ENCODE measurements at places on chromosomes 2 and 18.

DNA sequence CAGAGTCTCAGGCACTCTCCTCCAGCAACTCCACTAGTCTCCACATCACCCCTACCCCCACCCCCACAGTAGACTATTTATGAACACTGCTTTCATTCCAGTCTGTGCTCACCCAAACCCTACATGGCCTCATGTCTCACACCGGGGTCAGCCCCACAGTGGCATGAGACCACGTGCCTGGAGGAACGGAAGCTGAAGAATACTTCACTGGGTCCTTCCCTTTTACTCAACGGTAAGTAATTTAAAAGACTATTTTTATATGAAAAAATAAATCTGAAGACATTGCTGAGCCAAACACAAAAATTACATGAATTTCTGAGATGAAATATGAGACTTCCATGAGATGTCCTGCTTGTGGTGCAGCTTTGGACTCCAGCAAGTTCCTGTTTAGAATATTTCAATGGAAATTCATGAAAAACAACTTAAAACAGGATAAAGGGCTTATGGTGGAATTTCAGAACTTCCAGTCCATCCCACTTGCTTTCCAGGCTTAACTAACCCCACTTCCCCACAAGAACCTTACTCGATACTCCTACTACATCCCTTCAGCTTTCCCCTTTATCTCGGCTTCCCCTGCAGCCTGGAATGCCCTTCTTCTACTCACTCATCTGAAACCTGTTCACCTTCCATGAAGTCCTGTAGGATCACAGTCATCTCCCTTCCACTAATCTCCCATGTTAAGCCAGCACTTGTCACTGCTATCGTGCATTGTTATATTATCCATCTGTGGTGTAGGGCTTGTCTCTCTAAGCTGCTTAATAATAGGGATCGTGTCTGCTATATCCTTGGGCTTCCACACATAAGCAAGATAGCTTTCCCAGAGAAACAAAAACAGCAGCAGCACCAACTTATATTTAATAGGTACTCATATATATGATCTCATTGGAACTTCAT is 47.9 kb downstream of the SLC14A1 start:
- no peak for DNase-seq

GRCh38 chr2:10159086-10159485 is 36.5 kb downstream of the RRM2 start:
- DNase-seq, result no peak

GRCh38 chr2:50443868-50444630 is 587.9 kb downstream of the NRXN1 start:
- no peak for DNase-seq

DNA sequence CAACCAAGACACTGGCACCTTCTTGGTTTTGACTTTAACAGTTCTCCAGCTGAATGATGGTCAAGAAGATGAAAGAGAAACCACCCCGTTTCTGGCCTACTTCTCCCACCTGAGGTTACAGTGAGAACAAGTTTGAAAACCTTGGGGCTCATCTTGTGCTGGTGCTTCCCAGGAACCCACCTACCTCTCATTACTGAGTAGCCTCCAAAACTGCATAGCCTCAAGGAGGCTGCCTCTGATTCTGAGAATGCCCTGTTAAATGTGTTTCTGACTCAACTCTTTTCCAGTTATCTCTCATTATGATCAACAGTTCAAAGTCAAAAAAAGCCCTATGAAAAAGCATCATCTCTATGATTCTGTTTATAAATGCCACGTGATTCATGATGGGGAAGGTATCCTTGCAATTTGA is 121.9 kb downstream of the CACNB4 start:
- no peak for DNase-seq

DNA sequence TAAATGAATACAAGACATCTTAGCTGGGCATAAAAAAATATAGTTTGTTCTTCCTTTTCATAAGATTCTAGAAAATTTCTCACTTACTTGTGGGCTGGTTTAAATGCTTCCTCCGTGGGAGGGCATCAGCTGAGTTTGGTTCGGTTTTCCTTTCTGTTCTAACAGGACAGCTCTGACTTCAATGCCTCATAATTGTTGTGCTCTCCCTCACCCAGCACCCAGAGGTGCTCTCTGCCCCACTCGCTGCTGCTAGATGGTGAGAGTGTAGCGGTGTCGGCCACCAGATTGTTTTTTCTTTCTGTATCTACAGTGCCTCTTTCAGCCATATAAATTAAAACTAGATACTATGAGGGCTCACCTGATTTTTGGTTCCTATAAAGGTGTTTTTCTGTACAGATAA is 407.2 kb upstream of the CDH7 start:
- DNase-seq, result no peak

DNA sequence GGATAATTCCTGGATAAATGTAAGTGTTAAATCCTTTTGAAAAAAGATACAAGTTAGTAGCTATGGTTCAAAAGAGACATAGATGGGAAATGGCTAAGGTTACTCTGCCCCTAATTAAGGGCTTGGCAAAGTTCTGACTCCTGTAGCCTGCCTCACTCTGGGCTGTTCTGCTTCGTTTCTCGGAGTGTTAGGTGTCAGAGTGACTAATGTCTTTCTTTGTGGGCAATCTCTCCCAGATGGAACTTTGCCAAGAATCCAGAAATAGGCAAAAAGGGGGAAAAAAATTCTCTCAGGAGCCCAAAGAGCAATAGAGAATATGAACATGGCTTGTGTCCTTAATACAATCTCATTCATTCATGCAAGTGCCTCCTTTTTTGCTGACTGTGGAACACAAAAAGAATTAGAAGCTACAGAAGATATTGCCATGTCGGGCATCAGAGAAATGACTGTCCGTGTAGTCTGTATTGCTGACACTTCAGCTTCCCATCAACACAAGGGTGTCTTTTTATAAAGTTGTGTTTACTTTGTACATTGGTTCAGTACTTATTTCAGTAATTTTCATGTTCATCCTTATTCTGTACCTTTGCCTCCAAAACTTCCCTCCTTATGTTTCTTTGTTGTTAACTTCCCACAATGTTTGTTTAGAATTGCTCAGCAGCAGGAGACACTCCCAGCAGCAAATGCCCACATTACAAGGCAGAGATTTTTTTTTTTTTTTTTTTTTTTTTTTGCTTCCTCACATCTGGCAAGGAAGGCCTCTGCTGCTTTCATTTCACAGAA is 134.0 kb downstream of the FTCDNL1 start:
- peak; percentile 63 for DNase-seq

DNA sequence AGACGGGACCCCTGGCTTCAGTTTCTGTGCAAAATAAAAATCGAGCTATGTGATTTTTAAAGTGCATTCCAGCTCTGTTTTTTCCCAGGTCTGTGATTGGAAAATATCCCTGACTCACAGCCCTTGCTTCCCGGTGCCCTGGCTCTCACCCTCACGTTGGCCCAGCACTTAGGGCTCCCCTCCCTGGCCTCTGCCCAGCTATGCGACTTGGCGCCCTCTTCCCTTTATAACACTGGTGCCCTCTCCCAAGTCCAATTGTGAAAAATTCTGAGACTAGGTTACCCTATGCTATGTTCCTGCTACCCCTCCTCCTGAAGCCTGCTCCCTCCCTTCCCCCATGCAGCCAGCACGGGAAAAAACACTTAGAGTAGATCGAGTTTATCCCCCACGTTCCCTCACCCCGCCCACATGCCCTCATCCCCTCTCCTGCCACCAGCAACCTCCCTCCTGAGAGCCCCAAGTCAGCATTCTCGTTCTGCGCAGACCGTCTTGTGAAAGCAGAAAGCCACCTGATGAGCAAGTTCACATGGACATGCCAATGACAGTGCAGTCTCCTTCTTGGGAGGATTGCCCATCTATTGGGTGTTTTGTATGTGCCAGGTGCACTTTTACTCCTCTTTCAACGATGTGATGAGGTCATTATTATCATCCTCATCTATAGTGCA is 228.8 kb downstream of the VAPA start:
- no peak for DNase-seq

- DNase-seq, result no peak
Measured at GRCh38 chr2:1605102-1606045, 138.9 kb downstream of the PXDN start.

DNA sequence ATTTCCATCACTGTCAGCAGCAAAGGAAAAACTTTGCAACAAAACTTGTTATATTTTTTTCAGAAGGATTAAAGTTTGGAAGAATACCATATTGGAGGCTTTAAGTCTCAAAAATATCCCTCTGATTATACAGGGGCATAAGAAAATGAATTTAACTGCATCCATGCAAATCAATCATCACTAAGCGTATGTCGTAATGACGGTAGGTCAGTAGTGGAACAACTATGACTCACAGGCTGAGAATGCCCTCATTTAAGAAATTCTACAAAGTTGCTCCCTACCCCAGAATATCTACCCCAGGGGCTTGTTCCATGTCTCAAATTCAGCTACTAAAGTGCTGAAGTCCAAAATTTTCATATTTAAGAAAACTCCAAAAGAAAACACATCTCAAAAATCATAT is 12.5 kb upstream of the NAB1 start:
- DNase-seq, result no peak

DNA sequence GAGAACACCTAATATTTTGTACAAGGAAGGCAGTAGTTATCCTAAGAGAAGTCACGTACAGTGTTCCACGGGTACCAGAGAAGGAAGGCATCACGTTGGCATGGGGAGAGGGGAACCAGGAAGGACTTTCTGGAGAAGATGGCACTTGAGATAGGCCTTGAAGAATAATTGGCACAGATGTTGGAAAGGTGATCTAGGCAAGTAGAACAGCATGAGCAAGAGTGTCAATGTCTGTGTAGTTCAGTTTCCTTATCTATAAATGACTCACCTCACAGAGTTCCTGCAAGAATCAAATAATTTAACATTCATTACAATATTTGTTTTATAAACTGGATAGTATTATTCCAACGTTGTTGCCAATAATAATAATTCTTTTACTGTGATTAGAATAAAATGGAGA is 48.3 kb upstream of the BZW1 start:
- no peak for DNase-seq

DNA sequence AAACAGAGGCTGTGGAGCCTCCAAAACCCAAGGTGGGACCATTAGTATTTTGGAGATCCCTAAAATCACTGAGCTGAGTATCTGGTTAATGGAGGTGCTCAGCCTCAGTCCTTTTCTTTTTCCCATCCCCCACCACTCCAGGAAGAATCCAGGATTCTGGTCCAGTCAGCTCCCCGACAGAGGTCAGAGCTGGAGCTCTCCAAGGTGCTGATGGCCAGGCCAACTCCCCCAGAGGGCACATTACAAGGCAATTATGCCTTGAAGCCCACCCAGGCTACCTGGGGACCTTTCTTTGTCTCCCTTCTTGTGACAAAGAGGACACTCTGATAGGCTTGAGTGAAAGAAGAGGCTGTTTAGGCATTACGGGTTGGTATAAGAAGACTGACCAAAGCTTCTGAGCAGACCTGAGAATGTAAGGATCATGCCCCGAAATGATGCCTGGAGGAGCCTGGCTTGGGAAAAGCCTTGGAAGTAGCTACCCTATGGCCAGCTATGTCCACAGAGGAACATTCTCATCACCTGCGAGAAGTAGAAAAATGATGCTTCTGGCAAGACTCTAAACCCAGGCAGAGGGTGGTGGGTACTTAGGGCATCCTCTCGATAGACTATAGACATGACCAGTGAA is 102.5 kb upstream of the LDAH start:
- peak; percentile 34 for DNase-seq

DNA sequence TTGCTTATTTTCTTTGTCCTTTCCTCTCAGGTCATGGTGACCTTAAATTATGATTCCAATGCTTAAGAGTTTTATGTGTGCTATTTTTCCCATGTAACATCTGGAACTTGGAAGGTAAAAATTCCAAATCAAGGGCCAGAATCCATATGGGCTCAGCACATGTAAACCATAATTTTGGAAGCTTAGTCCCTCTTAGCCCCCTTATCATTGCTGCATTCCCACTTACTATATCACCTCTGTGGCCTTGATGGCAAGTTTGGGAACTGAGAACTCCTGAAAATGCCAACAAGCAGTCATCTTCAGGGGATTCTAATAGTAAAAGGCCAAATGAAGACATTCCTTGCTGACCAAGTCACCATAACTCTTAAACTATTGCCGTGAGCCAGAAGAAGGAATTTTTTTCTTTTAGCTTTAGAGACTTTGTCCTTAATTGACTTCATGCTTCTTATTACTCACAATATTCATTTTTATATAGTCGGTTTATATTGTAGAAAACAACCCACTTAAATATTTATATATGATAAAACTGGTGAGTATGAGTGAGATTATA is 251.4 kb downstream of the SLC8A1 start:
- no peak for DNase-seq

- no peak for DNase-seq
Measured at GRCh38 chr2:175402571-175402970, 221.1 kb upstream of the ATP5MC3 start.

DNA sequence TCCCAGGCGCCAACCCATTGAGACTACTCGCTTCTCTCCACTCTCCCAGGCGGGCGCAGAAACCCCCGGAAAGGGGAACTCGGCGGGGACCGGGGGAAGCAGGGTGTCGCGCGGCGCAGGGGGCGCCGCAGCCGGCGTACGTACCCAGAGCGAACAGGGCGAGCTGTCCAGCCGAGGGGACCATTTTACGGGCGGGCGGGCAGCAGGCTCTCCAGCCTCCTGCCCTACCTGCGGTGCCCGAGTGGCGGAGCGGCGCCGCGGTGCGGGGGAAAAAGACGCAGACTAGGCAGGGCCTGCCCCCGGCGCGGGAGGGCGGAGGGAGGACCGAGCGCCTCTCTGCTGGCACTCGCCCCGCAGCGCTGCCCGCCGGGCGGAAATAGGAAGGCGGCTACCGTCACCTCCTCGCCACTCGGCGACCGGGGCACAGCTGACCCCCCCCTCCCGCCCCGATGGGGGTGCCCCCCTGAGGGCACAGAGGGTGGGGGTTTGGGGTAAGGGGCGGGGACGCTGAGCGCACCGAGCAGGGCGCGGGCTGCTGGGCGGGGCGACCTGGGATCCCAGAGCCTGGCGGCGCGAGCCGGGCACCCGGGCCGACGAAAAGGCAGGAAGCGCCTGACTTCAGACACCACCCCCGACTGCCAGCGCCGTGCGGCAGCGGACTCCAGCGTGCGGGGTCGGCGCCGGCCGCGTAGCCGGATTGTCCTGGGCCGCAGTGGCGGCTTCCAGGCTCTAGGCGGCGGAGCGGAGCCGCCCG is at the start of gene TGFA:
TGFA (minus strand) TSS at position 243 of the 754 bp plus-strand sequence; CDS start at position 184, 59 bp downstream.
- peak; percentile 73 for DNase-seq

DNA sequence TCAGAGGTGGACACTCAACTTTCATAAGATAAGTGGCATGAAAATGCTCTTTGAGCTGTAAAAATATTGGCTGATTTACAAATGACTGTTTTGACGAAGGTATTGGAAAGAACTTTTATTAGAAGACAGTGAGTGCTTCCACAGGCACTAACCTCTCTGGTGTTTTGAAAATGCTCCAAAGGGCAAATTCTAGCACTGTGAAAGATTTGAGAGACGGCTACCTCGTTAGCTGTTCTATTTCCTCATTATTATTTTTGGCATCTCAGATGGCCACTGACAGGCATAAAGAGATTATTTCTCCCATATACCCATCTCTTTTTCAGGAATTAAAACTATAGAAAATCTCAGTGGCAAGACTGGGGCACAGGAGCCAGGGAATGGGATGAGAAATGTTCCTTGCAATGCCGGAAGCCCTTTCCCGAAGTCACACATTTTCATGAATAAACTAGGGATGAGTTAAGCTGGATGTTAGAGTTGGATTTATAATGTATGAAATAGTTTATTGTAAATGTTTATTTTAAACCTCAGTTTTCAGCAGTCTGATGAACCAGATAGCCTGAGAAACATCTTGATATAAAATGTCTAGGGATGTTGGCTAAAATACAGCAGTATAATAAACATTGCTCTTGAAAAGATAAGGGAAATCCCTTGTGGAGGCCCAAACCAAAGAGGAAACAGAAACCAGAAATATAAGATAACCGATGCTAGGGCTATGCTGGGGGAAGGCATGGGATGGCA is 175.7 kb downstream of the ASB1 start:
- DNase-seq, result no peak

Data from left kidney (tissue), 8 donors.